HCEC 1CT (cell line): ENCODE measurements at places on chromosomes 16 and 17.

- peak; percentile 69 for DNase-seq
These were observed 65.8 kb upstream of the SMIM36 start for GRCh38 chr17:55576996-55577586.

DNA sequence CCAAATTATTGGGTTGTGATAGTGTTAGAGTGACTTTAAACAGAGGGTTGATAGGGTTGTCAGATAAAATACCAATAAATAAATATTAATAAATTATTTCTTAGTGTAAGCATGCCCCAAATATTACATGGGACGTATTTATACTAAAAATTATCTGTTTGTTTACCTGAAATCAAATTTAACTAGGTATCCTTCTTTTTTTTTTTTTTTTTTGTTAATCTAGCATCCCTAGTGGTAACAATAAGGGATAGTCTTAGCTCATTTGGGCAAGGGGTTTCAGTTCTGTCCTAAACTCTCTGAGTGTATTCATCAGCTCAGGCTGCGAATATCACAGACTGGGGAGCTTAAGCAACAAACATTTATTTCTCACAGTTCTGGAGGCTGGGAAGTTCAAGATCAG lies 1.3 kb downstream of the CLEC19A start:
- DNase-seq = no peak

DNA sequence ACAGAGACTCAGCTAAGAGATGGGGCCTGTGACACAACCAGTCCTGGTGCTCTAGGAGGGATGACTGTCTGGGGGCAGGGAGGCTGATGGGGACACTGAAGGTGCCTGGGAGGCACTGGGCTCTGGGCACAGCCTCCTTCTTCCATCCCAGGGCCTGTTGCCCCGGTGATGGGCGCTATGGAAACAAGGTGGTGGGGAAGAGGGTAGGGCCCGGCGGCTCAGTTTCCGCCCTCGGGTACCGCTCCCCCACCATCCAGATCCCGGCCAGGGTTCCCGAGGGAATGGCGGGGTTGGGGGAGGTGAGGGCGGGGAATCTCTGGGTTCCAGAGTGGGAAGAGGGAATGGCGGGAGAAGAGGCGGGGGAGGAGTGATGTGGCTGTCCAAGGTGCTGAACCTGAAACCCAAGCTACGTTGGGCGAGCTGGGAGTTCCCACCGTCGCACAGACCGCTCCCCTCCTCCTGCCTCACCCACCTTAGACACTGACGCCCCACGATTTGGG lies 981 bp downstream of the KCNH4 start:
- no peak for DNase-seq

- DNase-seq = no peak
These were observed 18.5 kb upstream of the GGA2 start for GRCh38 chr16:23528644-23529310.

- no peak for DNase-seq
These were observed 48.5 kb upstream of the HS3ST2 start for GRCh38 chr16:22765479-22765878.

DNA sequence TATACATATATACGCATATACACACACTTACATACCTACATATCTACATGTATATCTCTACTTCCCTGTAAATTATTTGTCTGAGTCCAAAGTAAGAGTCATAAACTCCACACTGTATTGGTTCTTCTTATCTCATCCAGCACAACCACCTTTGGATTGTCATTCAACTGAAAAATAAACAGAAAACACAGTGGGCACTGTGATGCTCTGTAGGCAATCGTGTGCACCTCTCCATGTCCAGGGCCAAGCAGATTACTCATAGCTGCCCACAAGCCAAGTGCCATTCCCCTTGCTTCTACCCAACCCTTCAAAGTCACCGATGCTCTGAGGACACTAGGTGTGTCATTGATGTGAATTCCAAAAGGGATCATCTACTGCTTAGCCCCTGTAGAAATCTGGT lies 12.9 kb upstream of the TEKT3 start:
- DNase-seq = no peak

DNA sequence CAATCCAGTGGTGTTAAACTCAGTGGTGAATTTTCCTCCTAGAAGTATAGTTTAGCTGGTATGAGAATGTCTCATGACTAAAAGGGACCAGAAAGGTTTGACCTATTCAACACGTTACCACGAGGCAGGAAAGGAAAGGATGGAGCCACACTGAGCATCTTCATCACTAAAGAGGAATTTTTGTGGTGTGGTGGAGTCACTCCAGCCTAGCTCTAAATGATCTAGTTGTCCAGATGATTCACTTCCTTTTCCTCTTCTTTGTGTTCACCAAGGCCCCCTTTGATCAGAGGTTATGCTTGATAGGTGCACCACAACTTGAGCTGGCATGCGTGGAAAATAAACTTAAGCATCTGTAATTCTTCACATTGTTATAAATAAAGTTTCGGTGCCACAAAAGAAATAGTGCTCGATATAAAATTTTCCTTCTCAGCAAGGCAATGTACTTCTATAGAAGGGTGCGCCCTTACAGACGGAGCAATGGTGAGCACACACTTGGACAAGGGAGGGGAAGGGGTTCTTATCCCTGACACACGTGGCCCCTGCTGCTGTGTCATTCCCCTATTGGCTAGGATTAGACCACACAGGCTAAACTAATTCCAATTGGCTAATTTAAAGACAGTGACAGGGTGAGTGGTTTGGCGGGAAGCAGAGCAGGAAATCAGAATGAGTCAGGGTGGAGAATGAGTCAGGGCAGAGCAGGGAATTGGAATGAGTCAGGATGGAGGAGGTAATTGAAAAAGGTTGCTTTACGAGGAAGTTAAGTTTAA lies 254.6 kb downstream of the HS3ST3A1 start:
- DNase-seq = peak; percentile 99

- no peak for DNase-seq
These were observed 3.4 kb upstream of the SLC38A10 start for GRCh38 chr17:81298325-81298990.

DNA sequence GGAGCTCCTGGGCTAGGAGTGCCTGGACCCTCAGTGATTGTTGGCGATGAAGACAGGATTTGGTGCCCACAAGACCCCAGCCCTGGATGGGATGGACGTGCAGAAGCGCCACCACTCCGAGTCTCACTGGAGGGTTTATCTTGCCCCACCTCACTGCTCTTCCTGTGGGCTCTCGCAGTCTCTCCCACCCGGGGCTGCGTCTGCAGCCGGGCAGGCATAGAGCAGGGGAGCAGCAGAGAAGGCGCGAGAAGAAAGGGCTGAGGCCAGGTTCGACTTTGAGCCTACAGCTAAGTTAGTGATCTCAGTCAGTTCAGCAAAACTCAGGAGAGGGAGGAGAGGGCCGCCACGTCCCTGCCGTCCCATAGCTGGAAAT lies 6.6 kb downstream of the UBE2I start:
- no peak for DNase-seq

DNA sequence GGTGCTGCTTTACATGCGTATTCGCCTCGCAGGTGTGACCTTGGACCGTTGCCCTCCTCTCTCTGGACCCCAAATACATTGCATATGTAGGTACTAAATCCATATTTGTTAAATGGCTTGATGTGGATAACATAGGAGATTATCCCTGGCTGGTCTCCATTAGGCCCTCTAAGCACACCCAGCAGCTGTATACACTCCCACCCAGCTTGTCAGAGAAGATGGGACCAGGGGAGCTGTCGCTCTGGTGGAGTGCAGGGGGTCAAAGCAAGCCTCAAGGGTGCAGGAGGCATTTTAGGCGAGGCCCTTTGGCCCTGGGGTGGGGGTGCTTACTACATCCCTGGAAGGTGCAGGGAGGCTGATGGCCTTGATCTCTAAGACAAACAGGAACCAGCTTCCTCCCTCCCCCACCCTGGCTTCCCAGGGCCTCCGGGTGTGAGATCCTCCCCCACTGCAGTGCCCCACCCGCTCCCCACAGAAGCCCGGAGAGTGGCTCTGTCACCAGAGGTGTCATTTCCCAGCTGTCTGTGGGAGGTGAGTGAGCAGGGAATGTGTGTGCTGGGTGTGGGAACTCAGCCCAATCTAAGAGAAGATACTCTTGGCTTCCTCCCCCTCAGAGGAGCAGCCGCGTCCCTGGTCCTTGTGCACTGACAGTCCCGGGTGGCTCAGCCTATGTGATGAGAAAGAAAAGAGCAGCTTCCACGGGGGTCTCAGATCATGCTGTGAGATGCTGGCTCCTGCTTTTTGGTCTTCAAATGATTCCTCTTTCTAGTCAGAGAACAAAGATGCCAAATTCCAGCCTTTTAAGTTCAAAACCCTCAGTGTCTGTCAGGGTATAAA lies 1.4 kb upstream of the VAMP2 start:
- DNase-seq = peak; percentile 51

GRCh38 chr16:4679850-4680636 lies 13.3 kb upstream of the NUDT16L1 start:
- no peak for DNase-seq

DNA sequence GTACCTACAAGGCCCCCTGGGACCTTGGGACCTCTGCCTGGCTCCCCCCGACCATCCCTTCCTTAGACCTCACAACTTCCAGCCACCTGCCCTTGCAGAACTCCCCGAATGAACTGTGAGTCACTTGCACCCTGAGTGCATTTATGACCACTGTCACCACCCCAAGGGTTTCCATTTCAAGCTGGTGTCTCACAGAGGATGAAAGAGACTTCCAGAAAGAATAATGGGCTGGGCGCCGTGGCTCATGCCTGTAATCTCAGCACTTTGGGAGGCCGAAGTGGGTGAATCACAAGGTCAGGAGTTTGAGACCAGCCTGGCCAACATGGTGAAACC lies 124.5 kb upstream of the CIBAR2 start:
- DNase-seq = peak; percentile 27

GRCh38 chr16:11191665-11192064 lies 64.3 kb downstream of the SOCS1 start:
- no peak for DNase-seq

- no peak for DNase-seq
These were observed 13.9 kb downstream of the GPR142 start for GRCh38 chr17:74380959-74381808.

DNA sequence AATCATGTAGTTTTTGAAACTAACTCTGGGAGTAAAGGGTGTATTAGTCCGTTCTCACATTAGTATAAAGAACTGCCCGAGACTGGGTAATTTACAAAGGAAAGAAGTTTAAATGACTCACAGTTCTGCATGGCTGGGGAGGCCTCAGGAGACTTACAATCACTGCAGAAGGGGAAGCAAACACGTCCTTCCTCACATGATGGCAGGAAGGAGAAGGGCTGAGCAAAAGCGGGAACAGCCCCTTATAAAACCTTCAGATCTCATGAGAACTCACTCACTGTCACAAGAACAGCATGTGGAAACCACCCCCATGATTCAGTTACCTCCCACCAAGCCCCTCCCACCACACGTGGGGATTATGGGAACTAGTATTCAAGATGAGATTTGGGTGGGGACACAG lies 256.5 kb upstream of the TNRC6C start:
- DNase-seq = no peak

GRCh38 chr16:47033176-47033575 lies 59.7 kb upstream of the DNAJA2 start:
- no peak for DNase-seq

DNA sequence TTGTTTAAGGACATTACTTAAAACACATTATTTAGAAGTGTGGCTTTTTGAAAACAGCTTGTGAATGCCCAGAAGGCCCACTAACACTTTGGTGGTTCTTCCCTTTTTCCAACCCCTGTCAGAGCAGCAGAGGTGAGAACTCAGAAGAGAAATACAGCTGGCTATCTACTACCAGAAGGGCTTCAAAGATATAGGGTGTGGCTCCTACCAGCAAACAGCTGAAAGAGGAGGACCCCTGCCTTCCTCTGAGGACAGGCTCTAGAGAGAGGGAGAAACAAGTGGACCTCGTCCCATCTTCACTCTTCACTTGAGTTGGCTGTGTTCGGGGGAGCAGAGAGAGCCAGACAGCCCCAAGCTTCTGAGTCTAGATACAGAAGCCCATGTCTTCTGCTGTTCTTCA lies 6.9 kb upstream of the RAPGEFL1 start:
- no peak for DNase-seq

GRCh38 chr17:35169835-35170363 lies 22.3 kb downstream of the UNC45B start:
- no peak for DNase-seq

- no peak for DNase-seq
These were observed 7.8 kb upstream of the TEX19 start for GRCh38 chr17:82351254-82351712.

GRCh38 chr16:65725156-65725845 lies 603.4 kb upstream of the CDH11 start:
- no peak for DNase-seq

GRCh38 chr17:75845058-75845711 lies 981 bp upstream of the UNC13D start:
- peak; percentile 56 for DNase-seq

DNA sequence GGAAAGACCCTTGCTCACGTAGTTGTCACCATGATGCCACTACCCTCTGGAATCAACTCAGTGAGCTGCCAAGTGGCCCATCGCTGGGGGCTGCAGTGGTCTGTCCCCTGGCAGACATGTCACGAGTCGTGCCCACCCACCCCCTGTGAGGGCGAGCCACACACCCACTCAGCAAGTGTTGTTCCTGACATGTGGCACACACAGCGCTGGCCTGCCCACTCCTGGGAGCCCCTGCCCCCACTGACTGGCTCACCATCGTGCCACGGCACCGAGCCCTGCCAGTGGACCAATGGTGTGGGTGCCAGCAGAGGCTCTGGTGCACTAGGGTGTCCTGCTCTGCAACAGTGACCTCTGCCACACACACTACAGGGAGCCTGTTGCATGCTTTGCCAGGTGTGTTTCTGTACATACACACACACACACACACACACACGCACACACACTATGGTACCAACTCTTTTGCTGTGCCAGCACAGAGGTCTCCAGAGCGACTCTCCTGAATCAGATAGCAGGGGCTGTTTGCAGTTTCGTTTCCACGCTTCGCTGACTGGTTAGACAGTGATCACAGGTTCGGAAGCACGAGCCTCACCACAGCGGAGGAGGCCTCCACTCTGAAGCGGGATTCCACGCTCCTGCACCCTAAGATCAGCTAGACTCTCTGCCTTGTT lies 7.7 kb downstream of the RTN4RL1 start:
- no peak for DNase-seq

DNA sequence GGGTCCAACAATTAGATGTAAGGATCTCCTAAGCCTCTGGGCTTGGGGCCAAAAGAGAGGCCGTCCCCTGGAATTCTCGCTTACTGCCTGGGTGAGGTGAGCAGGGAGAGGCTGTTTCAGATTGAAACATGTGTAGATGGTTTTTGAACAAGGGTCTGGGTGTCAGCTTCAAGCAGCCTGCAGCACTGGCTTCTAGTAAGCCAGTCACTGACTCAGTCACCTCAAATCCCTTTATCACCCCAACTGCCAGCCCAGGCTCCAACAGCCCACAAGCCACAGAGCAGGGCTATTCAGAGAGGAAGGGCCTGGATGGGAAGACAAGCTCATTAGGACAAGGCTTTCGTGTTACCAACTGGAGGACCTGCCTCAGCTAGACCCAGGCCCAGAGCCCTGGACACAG lies 180.2 kb downstream of the CCT6B start:
- no peak for DNase-seq
